ENCODE measurements at places on chromosomes 2 and 18.

GRCh38 chr2:209570194-209570593 lies 146.3 kb downstream of the MAP2 start:
- DNase-seq: no peak

- peak; percentile 49 for DNase-seq
Measured at GRCh38 chr18:51278045-51278649, 80.7 kb upstream of the MEX3C start.

DNA sequence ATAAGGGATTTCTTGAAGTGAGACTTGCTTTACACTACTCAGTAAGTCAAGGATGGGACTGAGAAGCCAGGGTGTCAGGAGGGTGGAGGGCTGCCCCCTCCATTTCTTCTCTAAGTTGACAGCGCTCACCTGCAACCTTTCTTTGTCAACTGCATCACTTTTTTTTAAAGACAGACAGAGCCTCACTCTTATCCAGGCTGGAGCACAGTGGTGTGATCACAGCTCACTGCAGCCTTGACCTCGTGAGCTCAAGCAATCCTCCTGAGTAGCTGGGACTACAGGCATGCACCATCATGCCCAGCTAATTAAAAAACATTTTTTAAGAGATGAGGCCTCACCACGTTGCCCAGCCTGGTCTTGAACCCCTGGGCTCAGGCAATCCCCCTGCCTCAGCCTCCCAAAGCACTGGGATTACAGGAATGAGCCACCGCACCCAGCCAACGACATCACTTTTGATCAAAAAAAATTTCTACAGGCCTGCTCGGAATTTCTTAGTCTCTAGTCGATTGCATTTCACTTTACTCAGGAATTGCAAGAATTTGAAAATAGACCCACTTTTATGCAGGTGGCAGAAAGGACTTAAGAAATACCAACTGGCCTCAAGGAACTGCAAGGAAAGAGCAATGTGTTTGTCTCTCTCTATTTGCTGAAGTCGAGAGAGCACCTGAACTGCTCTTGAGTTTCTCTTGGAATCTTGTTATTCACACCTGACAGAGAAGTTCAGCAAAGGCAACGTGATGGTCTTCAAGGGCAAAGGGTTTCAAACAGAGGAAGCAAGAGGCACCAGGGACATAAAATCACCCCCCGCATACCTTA lies 101.4 kb downstream of the MYOM1 start:
- DNase-seq: no peak

- no peak for DNase-seq
Measured at GRCh38 chr2:32947484-32948143, 861 bp downstream of the LTBP1 start.

- DNase-seq: no peak
Measured at GRCh38 chr2:216399621-216400020, 12.7 kb upstream of the SMARCAL1 start.

GRCh38 chr2:221096706-221097567 lies 475.2 kb downstream of the EPHA4 start:
- no peak for DNase-seq

DNA sequence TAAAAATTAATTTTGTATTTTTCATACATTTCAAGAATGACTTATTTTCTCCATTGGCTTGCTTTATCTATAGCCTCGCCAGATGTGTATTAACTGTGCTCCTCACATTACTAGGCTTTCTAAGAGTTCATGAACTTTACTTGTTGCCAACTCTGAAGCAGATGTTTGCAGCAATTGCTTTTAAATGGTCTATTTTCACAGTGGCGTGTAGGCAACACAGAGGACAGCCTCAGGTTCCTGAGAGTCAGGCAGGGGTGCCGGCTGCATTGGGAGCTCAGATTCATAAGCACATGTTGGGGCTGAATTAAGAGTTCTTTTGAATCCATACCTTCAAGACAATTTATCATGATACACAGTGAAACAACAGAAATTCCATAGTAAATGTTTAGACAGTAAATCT lies 179.2 kb upstream of the PXDN start:
- no peak for DNase-seq

GRCh38 chr2:24894750-24895149 lies 25.3 kb downstream of the ADCY3 start:
- DNase-seq: no peak

DNA sequence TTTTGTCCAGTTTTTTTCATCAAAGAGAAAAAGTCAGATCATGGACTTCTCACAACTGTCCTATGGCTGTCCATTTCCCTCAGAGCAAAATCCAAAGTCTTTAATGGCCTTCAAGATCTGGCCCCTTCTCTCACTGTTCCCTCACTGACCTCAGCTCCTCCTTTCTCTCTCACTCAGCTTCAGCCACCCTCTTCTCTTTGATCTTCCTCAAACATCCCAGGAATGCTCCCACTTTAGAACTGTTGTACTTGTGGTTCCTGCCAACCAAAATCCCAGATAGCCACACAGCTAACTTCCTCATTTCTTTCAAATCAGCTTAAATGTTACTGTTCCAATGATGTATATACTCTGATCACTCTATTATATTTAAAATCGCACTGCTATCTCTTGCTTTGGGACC lies 82.9 kb downstream of the NUP35 start:
- no peak for DNase-seq

DNA sequence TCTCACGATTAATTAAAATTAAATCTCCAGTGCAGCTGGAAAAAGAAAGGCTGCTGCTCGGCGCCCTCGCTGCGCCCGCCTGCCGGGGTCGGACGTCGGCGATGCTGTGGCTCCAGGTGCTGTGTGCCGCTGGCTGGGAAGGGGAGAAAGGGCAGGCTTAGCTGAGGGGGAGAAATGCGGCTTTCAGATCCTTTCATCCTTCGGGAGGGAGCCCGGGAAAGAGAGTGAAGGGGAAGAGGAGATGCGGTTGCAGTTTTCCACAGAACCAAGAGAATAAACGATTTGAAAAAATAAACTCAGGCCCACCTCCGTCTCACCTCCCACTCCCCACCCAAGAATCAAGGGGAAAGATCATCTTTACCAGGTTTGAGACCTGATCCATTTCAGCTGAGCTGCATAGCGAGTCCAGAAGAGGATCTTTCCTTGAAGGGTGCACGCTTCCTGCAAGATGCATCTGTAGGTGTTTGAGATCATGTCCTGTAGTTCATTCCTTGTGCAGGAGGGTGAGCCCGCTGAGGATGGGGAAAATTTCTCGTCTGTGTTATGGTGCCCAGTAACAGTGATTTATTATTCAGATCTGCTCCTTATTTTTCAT lies 495 bp downstream of the TMEM169 start:
- no peak for DNase-seq

GRCh38 chr2:144548532-144549191 lies 28.7 kb upstream of the ZEB2 start:
- no peak for DNase-seq

- no peak for DNase-seq
Measured at GRCh38 chr18:475202-476031, 25.1 kb downstream of the COLEC12 start.

DNA sequence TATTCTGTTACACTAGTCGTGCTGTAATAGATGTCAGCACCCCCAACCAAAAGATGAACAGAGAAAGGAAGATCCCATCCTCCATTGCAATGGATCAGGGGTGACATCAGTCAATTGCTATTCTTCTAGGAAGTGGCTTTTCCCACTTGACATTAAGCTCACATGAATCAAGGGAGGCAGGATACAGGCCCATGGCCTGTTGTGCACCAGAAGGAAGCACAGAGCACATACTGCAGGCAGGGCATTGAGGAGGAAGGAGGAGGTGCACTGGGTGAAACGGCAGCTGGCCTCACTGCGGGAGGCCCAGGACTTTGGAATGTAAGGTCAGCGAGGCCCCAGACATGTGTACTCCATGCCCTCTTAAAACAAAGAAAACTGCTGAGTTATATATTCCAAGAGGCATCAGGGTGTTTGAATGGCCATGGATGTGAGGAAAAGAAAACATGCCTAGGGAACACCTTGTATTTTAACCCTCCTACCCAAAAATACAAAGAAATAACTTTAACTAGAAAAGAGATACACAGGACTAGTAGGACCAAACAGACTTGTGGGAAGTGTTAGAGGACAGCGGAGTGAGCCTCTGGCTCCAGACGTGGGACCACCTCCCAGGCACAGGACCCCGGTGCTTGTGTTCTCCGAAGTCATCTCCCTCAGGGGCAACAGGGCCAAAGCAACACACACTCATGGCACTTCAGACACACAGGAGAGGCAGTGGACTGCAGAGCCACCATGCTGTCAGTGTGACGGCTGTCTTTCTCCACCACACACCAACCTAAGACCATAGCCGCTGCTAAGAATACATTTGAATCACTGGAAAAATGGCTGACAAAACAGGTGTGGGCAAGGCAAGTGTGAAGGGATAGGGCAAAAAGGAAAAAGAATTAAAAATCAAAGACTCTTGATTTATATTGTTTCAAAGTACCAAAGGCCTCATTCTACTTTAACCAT lies 51.4 kb upstream of the RIOK3 start:
- no peak for DNase-seq

GRCh38 chr2:171785450-171785849 lies 98.2 kb downstream of the DYNC1I2 start:
- DNase-seq: no peak

GRCh38 chr18:64888956-64889355 lies 740.1 kb upstream of the LINC00305 start:
- DNase-seq: no peak

DNA sequence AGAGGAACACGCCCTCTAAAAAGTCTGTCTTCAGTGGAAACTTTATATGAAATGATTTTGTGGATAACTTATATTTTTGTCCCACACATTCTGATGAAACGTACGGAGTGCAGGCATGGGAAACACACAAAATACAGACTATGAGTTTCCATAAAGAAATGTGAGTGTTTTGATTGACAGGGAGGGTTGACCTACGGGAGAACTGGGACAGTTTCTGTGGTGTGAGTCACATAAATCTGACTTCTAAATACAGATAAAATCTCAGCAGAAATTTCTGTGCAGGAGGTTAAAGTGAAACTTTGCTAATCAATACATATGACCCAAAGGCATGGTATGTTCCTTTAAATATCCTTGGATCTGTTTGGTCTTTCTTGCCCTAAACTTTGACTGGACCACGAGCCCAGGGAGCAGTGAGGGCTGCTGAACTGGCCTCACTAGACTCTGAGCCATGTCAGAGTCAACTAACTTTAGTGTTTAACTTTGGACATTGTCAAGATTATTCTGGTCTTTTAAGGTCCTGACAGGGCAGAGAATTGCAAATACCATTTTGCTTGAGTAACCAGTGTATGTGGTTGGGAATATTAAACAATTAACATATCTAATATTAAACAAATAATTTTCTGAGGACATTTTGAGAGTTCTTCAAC lies 206.9 kb upstream of the LYPD1 start:
- DNase-seq: no peak

GRCh38 chr18:79214056-79214455 lies 144.9 kb downstream of the ATP9B start:
- no peak for DNase-seq

DNA sequence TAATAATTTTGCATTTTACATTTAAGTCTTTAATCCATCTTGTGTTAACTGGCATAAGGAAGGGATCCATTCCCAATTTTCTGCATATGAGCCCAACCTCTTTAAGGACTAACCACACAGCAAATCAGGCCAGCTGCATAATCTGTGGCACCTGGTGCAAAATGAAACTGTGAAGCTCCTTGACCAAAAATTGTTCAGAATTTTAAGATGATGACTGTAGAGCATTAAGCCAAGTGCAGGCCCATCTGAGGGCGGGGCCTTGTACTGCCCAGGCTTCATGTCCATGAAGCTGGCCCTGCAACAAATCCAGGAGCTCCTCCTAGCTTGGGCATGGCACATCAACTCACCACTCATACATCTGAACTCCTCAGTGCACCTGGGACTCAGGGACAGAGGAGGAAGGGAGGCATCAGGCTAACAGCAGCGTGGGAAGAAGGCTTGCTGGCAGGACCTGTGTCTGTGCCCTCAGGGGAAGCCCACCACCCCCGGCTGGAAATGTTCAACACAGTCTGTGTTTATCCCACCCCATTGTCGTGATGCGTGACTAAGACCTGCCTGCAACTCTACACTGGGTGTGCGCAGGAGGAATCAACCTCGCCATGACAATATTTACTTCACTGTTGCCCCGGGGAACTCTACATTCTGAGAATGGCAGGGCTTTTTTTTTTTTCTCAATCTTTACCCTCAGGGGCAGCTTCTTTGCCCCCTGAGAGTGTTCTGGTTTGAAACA lies 128.9 kb upstream of the SIX2 start:
- DNase-seq: no peak

- DNase-seq: no peak
Measured at GRCh38 chr18:52394602-52395001, 54.6 kb downstream of the DCC start.

DNA sequence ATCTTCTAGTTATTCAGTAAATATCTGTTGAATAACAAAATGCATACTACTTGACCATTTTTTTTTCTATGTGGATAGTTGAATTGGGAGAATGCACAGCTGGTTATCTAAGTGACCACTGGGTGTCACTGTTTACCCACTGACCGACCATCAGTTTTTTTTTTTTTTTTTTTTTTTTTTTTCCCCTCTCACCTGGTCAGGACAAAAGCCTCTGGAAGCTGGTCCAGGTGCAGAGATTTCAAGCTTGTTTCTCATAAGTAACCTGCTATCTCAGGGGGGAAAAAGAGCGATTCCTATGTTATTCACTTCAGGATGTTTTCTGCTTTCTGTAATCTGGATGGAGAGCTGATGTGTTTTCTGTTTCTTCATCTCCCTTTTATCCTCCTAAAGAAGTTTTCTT lies 256.0 kb downstream of the DCDC2C start:
- DNase-seq: no peak

DNA sequence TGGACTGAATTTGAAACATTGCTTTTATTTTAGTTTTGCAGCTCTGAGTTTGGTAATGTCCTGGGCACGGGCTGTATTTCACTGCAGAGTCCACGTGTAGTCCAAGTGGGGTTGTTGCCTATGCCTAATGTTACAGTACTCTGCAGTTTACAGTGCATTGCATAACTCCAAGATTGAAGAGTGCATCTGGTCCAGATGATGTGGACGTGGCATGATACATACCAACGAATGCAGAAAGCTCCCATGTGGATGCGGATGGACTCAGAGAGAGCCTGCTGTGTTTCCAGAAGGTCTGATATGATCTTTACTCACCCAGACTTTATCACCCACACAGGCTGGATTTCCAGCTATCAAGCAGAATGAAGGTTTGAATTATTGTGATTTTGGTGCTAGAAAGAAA lies 44.4 kb upstream of the CCDC68 start:
- no peak for DNase-seq

DNA sequence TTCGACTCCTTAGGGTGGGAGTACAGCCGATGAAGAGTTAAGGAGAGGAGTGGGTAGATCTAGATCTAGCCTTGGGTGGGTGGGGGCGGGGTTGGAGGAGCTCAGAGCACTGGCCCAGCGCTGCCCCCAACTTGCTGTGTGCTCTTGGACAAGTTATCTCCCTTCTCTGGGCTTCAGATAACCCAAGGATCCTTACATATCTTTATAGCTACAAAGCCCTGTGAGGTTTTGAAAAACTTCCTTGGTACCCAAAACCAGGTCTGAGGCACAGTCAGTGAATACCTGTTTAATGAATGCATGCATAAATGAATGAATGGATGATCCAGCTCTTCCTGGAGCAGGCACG lies 1.3 kb upstream of the ODC1 start:
- DNase-seq: no peak

DNA sequence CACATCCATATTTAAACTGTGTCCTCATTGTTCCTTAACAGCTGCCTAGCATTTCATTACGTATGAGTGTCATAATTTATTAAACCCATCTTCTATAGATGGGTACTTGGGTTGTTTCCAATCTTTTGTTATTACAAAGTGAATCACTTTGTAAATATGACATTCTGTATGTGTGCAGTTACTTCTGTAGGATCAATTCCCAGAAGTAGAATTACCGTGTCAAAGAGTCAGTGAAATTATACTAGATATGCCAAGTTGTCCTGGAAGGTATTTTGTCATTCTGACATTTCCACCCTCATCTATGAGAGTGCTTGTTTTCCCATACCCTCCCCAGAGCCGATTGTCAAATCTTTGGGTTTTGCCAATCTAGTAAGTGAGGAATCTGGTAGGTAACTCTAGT lies 194.5 kb upstream of the APCDD1 start:
- DNase-seq: no peak
